ENCODE measurements at places on chromosomes 12 and 14.

- DNase-seq, result no peak
These were observed 25.7 kb downstream of the ALKBH1 start for GRCh38 chr14:77682158-77682553.

GRCh38 chr14:101032433-101032832 lies 128.9 kb upstream of the RTL1 start:
- DNase-seq, result no peak

DNA sequence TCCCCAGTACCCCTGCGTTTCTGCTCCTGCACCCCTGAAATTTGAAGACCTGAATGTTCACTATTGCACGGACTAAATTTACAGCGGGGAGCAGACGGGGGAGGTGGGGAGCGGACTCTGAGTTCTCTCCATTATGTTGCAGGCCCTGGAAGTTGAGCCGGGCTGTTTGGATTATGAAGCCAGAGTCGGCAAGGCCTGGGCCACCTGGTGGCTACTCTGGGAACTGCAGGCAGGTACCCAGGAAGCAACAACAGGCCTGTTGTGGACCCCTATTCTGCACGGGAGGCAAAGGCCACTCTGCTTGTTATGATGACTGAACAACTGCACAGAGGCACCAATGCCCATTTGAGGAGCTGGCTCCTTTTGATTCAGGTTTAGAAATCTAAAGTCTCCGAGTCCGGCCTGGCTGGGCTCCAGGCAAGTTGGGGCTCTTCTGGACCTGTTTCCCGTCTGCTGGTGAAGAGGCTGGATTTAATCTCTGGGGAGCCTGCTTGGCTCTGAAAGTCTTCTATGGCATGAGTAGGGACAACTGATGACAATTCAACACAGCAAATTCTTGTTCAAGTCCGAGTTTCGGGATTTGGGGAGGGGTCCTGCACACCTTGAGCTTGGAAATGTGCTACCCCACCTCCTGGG lies 34.1 kb upstream of the FAM181A start:
- DNase-seq, result peak; percentile 47

DNA sequence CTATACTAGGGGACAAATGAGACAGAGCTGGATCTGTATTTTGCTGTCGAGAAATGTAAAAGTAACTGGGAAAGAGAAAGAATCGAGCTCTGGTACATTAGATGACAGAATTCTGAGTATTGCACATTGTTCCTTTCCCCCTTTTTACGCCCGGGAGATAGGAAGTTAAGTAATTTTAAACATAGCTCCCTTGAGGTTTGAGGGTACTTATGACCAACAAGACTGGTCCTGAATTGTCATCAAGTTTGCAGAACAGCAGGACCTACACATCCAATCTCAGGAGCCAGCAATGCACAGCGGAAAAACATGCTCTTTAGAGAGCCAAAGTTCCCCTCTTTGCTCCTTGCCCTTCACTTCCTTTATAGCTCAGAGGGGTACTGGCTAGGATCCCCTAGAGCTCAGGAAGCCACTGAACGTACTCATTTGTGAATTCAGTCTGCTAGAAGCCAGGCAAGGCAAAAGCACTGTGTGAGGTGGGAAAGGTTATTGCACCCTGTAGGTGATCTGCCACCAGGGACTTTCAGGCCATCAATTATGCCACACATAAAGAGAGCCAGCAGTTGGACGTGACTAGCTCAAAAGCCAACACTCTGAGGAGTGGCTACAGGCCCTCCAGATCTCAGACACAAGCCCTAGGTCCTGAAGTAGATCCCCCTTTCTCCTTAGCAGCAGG lies 333.8 kb downstream of the KCNH5 start:
- DNase-seq, result no peak

DNA sequence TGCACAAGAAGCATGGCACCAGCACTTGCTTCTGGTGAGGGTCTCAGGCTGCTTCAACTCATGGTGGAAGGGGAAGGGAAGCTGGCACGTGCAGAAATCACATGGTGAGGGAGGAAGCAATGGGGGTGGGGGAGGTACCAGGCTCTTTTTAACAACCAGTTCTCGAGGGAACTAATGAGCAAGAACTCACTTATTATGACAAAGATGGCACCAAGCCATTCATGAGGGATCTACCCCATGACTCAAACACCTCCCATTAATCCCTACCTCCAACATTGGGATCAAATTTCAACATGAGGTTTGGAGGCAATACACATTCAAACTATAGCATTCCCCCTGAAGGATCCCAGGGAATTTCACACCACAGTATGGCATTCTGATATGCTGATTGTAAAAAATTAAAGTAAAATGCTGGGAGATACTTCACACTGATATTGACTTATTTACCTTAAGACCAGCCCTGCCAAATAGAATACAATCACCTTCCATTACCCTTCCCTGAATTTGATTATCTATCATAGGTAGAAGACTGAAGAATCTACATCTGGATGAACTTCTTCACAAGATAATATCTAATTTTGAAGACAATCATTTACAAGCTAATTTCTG lies 201.7 kb upstream of the PLXNC1 start:
- DNase-seq, result no peak

GRCh38 chr12:38155020-38155395 lies 161.6 kb upstream of the ALG10B start:
- no peak for DNase-seq

DNA sequence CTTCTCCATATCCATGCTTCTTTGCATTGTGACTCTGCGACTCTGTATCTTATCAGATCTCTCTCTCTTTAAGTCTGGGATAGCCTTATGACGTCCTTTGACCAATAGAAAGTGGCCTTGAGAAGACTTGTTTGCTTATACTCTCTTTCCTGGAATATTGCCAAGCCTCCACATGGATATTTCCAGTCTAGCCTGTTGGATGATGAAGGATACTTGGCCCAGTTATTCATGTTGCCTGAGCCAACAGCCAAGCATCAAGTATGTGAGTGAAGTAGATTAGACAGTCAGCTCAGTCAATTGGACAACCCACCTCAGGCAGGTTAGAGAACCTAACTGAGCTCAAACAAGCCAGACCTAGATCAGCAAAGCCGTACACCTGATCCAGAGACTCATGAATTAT lies 864.2 kb upstream of the MGAT4C start:
- DNase-seq, result no peak

- DNase-seq, result no peak
These were observed 24.7 kb downstream of the INSM2 start for GRCh38 chr14:35558680-35559079.

DNA sequence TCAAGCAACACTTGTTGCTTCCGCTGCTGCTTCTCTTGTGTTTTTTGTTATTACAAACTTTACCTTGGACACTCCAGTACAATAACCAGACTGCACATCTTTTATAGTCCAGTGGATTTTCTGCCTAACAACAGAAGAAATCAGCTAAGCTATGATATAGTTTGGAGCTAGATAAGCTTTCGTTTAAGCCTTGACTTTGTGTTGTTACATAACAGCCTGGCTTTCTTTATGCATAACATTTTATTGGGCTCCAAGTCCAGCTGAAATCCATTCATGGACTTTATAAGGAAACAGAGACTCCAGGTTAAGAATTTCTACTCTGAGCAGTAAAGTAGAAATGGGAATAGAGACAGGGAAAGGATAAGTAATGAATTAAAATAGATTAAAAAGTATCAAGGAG lies 3.5 kb upstream of the DCN start:
- DNase-seq, result no peak

DNA sequence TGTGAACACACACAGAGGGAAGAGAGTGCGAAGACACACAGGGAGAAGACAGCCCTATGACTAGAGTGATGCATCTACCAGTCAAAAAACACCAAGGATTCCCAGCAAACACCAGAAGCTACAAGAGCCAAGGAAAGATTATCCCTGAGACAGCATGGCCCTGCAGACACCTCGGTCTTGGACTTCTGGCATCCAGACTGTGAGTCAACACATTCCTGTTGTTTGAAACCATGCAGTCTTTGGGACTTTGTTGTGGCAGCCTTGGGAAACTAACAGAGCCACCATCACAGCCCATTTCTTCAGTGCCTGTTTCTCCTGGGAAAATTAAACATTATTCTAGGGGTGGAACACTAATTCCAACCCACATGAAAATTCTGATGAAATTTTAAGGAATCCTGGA lies 220.6 kb downstream of the GXYLT1 start:
- DNase-seq, result no peak

DNA sequence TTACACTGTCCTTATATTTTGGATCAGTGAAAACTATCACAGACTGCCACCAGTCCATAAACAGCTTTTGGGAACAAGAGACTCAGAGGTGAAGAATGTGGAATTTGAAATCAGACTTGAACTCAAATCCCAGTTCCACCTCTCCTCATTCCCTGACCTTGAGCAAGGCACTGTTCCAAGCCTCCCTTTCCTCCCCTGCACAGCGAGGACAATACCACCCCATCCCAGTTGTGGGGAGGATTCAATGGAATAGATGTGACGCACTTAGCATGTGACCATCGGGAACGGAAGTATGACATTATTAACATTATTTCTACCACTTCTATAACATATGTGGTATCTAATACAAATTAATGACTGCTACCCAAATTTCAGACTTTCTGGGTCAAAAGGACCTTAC lies 63.5 kb downstream of the DPF3 start:
- no peak for DNase-seq

DNA sequence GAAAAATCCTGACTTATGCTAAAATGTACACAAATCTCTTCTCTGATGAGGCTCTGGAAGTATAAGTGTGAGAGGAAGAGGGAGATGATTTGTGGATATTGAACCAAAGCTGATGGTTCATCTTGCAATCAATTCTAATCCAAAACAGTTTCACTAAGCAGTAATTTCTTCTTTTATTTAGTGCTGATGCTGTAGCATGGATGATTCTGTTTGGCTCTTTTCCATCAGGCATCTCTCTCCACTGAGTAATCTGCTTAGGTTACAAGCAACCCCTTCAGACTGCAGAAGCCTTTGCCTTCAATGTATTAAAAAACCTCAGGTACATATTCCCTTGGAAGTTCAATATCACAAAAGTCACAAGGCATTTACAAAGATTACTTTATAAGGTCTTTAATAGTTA lies 159.1 kb upstream of the CCDC198 start:
- DNase-seq, result no peak

GRCh38 chr14:105261781-105262180 lies 13.4 kb downstream of the BTBD6 start:
- DNase-seq, result no peak

DNA sequence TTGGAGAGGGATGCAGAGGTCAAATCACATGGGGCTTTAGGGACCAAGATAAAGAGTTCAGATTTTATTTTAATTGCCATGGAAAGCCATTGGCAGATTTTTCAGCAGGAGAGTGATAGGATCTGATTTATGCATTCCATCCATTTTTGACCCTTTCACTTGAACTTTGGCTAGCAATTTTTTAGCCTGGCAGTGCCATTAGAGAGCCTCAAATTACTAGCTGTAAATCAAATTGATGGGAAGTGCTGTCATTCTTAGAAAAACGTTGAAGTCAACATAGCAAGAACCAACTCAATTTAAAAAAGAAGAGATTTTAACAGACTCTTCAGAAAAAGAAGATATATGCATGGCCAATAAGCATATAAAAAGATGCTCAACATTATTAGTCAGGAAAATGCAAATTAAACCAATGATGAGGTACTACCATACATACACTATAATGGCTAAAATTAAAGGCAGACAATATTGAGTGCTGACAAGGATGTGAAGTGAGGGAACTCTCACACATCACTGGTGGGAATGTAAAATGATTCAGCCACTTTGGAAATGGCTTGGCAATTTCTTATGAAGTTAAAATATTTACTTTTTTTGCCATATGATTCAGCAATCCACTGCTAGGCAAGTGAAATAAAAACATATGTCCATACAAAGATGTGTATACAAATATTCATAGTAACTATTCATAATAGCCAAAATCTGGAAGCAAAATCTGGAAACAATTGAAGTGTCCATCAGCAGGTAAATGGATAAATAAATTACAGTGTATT lies 89.7 kb downstream of the PTCSC3 start:
- DNase-seq, result no peak

DNA sequence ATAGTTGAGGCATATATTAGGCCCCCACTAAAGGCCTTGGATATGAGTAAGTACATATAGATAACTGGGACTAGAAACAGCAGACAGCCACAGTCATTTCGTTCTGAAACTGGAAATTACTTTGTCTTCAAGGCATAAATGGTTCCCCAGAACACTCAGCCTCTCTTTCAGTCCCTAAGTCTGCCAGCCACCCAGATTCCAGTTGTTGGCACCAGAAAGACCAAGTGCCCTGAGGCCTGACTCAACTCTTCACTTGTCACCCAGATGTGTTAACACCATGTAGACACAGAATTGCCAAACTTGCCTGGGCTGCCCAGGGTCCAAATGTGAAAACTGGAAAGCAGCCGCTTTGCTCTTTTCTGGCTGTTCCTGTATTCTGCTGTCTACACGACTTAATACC lies 3.0 kb upstream of the LGALS3 start:
- DNase-seq, result no peak

DNA sequence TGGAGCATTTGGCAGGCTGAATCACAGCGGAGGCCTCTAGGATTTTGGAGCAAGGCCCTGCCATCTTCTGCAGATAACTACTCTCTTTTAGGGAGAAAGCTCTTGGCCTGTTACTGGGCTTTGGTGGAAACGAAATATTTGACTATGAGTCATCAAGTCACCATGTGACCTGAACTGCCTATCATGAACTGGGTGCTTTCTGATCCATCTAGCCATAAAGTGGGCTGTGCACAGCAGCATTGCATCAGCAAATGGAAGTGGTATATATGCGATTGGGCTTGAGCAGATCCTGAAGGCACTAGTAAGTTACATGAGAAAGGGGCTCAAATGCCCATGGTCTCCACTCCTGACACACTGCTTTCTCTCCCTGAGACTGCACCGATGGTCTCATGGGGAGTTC lies 21.1 kb downstream of the GYS2 start:
- DNase-seq, result no peak

DNA sequence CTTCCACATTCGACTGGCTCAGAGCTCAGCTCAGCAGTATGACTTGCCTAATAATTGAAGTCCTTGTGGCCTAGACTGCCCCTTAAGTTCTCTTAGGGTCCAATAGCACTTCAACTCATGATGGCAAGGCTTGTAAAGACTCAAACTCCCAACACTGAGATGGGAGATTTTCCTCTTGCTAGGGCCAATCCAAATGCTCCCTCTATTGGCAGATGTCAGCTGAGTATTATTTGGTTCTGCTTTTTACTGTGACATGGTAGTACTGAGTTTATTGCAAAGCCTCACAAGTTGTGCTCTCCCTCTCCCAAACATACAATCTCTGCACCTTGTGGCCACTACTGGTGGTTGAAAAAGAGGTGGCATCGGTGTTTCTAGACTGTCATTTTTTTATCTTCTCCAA lies 164.2 kb downstream of the ALG10 start:
- no peak for DNase-seq

GRCh38 chr14:49189375-49189774 lies 396.8 kb downstream of the RPS29 start:
- DNase-seq, result no peak

- no peak for DNase-seq
These were observed 225.4 kb downstream of the BTG1 start for GRCh38 chr12:91920276-91920675.

DNA sequence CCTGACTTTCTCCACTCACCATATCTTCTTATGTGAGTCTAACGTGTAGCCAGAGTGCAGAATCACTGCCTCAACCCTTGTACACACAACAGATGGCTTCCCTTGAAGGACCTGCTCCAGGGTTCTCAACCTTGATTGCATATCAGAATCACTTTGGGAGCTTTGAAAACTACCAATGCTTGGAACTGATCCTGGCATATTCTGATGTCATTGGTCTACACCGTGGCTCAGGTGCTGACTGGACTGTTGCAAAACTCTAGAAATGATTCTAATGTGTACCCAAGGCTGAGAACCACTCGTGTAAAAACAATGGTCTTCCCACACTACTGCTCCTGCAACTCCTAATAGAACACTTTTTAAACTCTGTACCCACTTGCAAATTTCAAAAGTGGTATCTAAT lies 18.5 kb downstream of the TMEM132D start:
- DNase-seq, result no peak

- no peak for DNase-seq
These were observed 102.6 kb upstream of the SLCO1C1 start for GRCh38 chr12:20592556-20592955.
